ENCODE measurements at places on chromosomes 2 and 18.

GRCh38 chr2:240946046-240946445, 39.9 kb downstream of the CROCC2 start:
- no peak for DNase-seq

DNA sequence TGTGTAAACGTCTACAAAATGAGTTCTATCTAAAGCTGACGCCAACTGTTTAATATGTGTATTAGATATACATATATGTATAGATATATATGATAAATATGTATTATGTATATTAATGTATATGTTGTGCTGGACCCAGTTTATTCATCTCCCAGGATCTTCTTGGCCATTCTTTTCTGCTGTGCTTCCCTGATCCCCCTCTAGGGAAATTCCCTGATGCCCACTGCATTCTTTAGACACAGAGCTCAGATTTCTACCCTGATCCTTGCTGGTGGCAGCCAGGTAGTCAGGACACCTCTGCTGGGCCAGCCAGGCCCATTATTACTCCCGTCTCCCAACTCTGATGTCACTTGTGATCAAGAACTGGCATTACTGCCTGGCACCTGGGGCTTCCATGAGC, 292.0 kb downstream of the PTPRM start:
- DNase-seq: no peak

DNA sequence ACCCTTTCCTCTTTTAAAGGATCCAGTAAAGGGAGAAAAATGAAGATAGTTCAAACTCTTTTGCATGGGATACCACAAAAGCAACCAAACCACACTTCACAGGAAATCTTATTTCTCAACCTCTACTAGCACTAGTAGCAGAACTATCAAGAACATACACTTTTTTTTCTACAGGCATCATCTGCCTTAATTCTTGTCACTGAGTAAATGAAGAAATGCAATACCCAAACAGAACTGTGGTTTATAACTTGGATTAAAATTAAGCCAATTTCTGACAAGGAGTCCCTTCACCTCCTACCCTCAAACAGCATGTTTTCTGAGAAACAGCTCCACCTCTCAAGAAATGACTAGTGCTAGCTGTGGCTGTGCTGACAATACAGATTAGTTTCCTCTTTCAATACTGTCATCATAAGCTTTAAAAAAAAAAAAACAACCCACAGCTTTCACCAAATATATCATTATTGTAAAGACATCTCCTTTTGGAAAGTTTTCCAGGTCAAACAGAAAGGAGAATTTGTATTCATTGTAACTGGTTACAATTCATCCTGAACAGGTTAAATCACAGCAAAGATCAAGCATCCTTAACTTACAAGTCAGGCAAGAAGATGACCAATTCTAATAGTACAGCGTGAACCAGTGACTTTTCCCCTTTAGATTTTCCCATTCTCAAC, 44.4 kb downstream of the PTPN2 start:
- peak; percentile 31 for DNase-seq

DNA sequence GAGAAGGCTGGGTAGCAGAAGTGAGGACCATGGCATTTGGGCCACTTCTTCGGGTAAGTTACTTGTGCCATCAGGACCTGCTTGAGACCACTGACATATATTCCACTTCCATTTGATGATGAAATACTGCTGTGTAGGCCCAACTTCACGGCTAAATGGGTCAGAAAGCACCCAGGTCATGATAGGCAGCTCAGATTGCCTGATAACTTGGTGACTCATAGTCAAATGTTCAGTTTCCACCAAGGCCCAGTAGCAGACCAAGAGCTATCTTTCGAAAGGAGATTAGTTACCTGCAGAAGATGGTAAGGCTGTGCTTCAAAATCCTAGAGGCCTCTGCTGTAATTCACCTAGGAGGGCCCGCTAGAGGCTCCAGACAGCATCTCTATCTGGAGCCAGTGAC, 31.8 kb upstream of the MEX3C start:
- no peak for DNase-seq

- no peak for DNase-seq
Observed at GRCh38 chr18:75247611-75248421, 37.2 kb downstream of the TSHZ1 start.

GRCh38 chr2:86436328-86436727, 4.8 kb upstream of the KDM3A start:
- DNase-seq: no peak

DNA sequence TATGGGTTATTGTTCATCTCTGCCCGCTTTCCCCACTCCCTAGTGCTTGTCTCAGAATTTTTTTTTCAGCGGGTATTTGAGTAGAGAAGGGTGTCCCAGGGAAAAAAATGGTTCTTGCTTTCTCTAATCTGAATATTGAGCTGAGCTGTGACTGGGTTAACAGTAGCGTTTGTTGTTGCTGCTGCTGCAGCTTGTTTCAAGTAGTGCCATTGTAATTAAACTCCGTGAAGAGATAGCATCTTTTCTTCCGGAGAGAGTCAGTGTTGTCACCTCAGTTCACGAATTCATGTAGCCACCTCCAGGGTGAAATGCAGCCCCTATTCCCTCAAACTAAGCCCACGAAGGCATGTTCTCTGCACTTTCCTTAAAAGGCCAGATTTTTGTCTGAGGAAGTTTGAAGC, 1.5 kb upstream of the AAK1 start:
- no peak for DNase-seq

DNA sequence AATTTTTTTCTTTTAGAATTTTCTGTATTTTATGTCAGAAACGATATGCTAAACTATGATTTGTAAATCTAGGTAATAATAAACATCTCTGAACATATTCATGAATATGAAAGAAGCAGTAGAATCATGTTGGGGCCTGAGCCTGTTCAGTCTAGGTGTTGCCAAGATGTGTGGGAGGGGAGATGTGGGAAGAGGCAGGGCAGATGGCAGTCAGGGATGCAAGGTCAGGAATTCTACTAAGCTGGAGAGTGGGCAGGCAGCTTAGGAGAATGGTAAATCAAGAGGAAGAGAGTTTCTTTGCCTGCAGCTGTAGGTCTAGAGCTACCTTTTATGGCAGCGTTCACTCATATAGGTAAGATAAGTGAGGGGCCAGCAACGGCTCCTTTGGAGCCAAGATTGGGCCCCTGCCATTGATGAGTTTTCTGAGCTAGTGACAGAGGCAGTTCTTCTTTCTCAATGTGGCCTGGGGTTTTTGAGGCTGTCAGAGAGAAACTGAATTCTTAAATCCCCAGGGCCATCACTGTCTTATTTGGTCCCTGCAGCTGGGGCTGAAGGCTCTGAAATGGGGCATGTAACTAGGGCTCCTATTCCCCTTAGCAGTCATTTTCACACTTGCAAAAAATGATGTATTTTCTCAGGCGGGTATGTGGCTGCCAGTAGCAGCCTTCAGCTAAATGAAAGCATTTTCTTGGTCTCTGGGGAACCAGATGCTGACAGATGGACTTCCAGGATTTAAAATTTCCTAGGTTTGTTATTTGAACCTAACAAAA, 232.8 kb downstream of the PIK3C3 start:
- DNase-seq: no peak

- no peak for DNase-seq
Observed at GRCh38 chr2:15354596-15355366, 206.4 kb downstream of the NBAS start.

DNA sequence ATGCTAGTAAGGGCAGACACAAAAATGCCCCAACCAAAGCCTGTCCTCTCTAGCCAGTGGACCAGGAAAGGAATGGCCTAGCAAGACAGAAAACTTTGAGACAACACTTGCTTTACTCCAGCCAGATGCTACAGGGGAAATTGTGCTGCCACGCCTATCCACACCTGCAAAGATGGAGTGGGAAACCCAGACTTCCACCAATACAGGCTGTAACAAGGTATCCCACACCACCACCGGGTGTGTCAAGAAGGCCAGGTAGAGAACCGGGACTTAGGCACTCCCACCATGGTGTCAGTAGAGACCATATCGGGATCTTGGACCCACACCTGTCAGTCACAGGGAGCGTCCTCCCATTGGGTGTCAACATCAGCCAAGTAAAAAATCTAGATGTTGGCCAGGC, 16.2 kb upstream of the ESPNL start:
- DNase-seq: no peak

DNA sequence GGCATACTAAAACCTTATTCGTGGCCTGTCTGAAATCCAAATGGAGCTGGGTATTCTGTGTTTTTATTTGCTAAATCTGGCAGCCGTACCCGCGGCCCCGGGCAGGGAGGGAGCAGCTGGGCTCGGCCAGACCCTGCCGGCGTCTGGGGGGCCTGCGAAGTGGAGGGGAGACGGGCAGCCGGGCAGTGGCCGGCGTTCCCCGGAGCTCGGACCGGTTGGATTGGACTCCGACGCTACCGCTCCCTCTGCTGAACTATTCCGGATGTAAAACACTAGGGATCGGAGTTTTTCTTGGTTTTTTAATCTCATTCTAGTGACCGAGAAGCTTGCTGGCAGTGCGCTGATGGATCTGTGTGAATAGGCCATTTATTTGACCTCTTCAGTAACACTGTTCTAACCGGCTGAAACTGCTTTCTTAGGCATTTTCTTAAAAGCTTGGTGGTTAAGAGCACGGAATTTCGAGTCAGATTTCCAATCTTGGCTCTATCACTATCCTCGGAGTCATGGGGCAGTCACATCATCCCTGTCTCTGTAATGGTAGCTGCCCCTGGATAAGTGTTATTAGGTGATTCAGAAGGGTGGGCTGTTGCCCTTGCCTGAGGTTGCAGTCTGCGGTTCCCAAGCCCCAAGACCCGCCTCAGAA, 694 bp downstream of the UNC50 start:
- DNase-seq: no peak

- DNase-seq: no peak
Observed at GRCh38 chr2:226813148-226813701, 13.6 kb upstream of the IRS1 start.

DNA sequence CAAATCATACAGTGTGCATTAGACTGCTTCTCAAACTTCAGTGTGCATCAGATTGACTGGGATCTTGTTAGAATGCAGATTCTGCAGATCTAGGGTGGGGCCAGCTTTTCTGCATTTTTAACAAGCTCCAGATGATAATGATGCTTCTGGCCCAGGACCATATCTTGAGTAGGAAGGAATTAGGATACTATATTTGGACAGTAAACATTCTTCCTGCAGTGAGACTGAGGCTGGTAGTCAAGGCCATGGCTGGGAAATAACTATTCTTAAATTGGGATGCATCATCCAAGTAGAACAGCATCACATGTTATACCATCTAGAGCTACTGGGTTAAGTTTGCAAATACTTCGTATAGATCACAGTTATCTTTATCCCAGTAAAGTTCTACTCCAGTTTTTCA, 28.4 kb upstream of the ARMC9 start:
- no peak for DNase-seq

DNA sequence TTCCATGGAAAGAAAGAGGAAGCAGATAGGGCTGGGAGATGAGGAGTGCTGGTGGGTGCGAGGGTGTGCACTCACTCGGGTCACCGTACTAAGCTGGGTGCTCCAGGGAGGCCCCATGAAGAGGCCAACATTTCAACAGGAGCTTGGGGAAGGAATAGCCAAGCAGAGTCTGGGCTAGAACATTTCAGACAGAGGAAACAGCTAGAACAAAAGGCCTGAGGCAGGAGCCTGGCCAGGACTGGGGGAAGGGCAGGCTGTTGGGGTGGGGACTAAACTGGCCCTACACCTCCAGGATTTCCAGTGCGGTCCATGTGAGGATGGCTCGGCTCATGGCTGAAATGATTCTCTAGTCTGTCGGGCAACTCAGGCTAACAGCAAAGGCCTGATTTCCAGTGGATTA, 90.8 kb downstream of the ZFP36L2 start:
- DNase-seq: no peak

DNA sequence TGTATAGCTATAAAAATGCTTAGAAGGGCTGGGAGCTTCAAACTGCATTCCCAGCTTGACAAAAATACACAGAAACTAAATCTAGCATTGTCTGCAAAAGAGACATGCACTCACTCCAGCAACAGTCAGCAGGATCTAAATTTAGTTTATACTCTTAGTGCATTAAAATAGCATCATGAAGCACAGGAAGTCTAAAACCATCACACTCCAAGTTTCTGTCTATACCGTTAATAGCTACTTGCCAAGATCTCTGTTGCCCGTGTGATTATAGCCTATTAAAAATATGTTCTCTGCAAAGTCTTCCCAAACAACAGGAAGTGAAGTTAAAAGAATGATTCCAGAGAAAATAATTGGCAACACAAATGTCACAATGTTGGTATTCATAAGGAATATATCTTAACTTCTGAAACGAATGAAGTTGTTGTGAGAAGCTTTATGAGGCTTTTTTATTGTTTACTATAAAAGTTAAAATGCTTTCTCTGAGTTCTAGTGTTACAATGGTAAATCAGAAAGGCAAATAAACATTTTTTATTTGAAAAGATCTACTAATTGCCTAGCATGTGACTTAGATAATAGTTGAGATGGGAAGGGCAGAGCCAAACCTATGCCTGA, 184.2 kb downstream of the ZNF385B start:
- no peak for DNase-seq

DNA sequence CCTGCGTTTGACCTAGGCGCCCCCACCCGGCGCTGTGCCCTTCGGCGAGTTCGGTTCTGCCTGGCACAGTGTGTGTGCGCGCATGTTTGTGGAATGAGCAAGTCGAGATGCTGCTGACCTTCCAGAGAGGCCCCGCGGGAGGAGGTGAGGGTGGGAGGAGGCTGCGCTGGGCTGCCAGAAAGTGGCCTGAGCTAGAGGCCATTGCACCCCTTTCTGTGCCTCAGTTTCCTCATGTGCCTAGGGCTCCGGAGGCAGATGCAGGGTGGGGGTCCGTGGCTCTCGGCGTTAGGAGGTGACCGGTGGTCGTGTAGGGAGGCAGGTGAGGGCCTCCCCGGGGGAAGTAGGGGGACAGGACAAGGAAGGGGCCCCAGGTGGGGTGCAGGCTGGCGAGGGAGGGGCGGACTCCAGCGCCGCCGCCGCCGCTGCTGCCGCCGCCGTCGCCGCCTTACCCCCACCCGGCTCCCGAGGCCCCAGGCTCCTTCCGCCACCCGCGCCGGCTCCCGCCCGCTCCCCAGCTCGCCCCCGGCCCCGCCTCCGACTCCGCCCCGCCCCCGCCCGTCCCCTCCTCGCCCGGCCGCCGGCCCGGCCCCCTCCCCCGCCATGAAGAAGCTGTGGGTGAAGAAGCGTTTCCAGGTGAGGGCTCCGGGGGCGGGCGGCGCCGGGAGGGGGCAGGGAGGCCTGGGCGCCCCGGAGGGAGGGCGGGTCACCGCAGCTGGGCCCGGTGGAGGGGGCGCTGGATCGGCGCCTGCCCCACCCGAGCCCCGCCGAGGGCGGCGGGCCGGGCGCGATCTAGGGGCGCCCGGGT, 7.0 kb downstream of the SPEG start:
- peak; percentile 29 for DNase-seq

- no peak for DNase-seq
Observed at GRCh38 chr2:204026294-204026693, 89.7 kb downstream of the ICOS start.

DNA sequence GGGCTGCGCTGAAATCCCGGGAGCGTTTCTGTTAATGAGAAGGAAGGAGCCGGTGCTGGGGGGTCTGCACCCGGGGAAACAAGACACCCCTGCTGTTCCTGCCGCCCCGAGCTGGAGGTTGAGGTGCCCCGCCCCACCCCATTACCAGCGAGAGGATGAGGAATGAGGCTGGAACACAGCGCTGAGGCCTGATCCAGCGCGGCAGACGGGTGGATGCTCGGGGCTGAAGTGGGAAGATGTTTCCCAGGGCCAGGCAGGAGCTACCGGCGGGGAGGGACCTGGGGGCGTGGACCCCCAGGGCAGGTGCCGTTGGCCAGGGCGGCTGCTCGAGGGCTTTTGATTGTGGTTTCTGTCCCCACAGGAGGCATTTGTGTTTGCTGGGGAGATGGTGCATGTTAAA, 134.3 kb upstream of the CTDP1 start:
- DNase-seq: no peak

GRCh38 chr18:75114231-75114764, 94.6 kb downstream of the PTGR3 start:
- DNase-seq: no peak

- DNase-seq: no peak
Observed at GRCh38 chr2:207122651-207123334, 43.0 kb downstream of the KLF7 start.
